Stimulated activated CD4-positive, alpha-beta T cell treated with anti-CD3 and anti-CD28 coated beads, Interleukin-2, amount 100 ng/mL, for 48 hours (primary cell): ENCODE measurements at places on chromosomes 12 and 14.

DNA sequence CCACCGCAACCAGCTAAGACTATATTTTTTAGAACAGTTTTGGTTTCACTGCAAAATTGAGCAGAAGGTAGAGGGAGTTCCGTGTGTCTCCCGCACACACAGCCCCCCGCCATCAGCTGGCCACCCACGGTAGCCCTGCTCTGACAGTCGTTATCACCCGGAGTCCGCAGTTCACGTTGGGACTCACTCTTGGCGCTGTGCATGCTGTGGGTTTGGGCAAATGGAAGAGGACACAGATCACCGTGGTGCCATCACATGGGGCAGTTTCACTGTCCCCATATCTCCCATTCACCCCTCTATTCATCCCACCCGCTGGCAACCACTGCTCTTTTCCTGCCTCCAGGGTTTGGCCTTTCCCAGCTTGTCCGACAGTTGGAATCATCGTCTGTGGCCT is 31.8 kb upstream of the ULK1 start:
- no peak for DNase-seq

DNA sequence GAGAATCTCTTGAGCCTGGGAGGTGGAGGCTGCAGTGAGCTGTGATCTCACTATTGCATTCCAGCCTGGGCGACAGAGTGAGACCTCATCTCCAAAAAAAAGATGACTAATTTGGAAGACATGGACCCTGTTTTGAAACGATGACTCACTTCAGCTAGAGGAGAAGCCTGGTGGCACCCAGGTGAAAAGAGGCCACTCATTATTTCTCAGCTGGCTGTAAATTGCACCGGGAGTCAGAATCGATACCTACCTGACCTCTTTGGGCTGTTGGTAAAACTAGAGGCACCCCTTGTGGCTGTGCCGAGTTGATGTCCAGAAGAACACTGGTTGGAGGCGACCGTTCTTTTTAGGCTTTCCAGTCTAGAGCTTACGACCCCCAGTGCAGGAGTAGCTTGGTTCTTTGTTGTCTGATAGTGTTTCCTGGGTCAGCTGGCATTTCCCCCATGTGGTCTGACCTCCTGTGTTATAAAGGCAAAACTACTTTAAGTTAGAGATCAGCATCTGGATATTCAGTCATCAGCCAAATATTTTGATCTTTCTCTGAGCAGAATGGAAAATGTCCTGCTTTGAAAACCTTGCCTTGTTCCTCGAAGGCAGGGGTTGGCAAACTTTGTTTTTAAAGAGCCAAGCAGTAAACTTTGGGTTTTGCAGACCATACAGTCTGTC is 93.2 kb downstream of the CHST11 start:
- DNase-seq, result no peak

DNA sequence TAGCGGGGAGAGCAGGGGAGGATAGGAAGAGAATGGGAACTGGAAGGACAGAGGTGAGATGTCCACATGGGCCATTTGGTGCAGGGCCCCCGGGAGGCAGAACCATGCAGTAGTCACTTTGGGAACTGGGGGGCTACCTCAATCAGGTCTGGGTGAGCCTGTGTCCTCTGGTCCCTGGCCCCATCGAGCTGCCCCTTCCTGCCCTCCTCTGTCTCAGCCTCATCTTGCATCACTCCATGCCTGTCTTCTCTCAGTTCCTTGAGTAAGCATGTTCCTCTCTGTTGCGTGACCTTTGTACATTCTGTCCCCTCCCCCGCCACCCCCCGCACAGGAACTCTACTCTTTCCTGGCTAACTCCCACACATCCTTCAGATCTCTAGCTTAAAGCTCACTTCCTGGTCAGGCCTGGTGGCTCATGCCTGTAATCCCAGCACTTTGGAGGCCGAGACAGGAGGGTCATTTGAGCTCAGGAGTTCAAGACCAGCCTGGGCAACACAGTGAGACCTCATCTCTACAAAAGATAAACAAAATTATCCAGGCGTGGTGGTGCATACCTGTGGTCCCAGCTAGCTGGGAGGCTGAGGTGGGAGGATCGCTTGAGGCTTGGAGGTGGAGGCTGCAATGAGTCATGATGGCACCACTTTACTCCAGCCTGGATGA is 23.2 kb downstream of the FOS start:
- DNase-seq, result no peak

- no peak for DNase-seq
Measured at GRCh38 chr12:56350662-56351061, 9.2 kb downstream of the STAT2 start.

GRCh38 chr12:11981121-11981733 is 89.5 kb upstream of the BCL2L14 start:
- peak; percentile 40 for DNase-seq

DNA sequence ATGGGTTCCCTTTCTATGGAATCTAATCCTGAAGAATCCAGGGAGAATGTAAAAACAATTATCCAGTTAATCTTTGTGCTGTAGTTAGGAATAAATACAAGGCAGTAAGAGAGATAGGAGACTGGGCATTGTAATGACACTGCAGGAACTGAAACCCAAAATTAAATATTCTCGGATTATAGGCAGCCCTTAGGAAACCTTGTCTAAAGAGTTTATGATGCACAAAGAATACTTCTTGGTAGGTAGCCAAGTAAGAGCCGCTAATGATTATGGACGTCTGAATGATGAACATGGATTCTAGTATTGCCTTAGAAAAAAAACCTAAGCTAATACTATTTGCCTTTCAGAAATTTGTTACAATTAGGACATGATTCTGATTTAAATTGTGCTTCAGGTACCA is 165.4 kb upstream of the LRIG3 start:
- no peak for DNase-seq

GRCh38 chr12:132129007-132129406 is 15.1 kb downstream of the DDX51 start:
- DNase-seq, result no peak

DNA sequence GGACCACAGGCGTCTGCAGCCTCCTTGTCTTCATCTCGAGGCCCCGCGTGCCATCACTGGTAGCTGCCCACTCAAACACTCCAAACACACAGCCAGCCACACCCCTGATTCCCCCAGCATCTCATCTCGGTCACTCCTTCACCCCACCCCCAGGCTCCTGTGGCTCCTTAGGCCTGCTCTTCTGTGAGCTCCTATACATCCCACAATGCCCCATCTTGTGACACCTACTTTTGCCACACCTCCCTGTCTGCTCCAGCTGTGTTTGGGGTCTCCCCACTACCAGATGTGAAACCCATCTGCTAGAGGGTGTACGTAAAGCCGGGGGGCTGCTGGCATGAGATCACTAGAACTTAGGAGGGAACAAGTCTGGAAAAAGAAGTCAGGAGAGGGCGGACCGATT is 4.1 kb downstream of the AKT1 start:
- no peak for DNase-seq

- no peak for DNase-seq
Measured at GRCh38 chr12:120984351-120984898, 6.1 kb downstream of the HNF1A start.

DNA sequence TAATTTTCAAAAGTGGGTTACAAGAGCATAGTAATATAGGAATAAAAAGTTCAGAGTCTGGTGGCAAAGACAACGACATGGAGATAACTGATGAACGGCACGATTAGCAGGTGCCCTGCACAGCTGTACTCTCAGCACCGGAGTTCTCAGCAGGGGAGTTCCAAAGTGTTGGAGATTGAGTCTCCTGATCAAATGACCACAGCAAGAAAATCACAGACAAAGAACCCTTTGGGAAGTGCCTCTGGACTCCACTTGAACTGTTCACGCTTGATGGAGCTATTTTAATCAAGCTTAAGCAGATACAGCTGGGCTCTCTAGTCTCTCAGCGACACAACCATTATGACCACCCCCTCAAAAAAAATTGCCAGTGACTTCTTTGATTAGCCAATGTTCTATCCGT is 153.1 kb downstream of the ALG10B start:
- DNase-seq, result no peak

GRCh38 chr14:69358966-69359365 is 39.1 kb downstream of the ERH start:
- DNase-seq, result no peak

DNA sequence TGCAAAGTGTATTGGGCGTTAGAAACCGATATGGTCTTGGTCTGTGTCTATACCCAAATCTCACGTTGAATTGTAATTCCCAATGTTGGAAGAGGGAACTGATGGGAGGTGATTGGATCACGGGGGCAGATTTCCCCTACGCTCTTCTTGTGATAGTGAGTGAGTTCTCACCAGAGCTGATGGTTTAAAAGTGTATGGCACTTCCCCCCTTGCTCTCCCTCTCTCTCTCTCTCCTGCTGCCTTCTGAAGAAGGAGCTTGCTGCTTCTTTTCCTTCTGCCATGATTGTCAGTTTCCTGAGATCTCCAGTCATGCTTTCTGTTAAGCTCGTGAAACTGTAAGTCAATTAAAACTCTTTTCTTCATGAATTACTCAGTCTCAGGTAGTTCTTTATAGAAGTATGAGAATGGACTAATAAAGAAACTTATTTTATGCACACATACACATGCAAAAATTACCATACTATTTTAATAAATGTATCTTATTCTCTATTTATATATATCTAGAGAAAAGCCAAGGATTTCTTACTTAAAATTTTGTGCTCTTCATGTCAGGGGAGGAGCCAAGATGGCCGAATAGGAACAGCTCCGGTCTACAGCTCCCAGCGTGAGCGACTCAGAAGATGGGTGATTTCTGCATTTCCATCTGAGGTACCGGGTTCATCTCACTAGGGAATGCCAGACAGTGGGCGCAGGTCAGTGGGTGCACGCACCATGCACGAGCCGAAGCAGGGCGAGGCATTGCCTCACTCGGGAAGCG is 1891.0 kb upstream of the FLRT2 start:
- DNase-seq, result no peak

- no peak for DNase-seq
Measured at GRCh38 chr12:39846971-39847650, 227.5 kb upstream of the ABCD2 start.

- DNase-seq, result no peak
Measured at GRCh38 chr12:95328708-95329107, 111.1 kb downstream of the VEZT start.

DNA sequence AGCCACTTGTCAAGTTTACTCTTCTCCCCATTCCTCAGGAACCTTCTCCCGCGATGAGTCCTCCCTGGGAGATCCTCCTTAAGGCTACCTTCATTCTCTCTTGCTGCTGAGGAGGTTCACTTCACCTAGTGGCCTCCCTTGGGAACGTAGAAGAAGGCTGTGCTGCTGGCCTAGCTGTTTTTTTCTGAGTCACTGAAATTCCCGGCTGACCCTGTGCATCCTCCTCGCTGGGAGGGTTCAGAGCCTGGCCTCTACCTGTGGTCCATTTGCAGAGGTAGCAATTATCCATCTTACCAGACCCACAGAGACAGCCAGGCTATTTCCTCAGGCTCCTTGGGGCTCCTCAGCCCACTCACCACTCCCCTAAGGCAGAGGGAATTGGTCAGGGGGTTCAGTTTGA is 4.6 kb downstream of the KRT82 start:
- no peak for DNase-seq

DNA sequence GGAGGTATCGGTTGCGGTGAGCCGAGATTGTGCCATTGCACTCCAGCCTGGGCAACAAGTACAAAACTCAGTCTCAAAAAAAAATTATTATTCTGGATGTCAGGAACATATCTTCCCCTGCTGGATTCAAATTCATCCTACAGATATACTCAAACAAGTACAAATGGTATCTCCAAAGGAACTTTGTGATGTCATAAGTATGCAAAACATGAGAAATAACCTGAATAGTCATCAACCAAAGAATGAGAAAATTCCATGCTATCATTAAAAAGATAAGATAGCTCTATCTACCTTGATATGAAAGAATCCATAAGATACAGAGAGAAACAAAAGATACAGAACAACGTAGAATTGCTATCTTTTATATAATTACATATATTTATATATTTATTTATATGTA is 67.7 kb downstream of the EEA1 start:
- no peak for DNase-seq

- DNase-seq, result no peak
Measured at GRCh38 chr12:28223858-28224257, 33.6 kb downstream of the CCDC91 start.

DNA sequence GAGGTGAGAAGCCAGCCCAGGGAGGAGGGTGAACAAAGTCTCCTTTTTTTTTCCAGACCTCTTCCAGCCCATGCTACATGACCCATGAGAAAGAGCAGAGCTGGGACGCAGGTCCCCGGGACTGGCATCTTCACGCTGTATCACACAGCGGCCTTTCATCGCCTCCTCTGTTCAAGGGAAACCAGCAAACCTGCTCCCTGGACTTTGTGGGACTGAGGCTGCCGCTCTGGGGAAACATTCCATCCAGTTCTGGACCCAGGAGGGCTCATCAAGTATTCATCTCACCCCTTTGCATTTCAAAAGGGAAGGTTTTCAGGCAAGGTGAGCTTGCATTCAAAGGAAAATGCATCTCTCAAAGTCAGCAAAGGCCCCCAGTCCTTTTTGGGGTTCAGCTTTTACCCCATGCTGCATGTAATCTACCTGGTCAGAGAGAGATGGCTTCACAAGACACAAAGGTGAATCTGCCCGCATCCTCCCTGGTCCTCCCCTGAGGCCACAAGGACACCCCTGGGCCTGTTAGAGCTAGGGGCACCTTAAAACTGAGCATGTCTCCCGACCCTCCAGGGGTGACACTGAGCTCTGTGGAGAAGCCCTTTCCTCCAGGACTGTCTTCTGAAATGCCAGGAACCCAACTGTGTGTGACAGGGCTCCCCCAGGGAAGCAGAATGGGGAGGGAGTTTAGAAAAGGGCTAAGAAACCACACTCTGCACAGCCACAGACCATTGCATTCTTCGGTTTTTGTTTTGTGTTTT is 21.2 kb upstream of the MEG3 start:
- no peak for DNase-seq

GRCh38 chr12:104462931-104463339 is 6.2 kb downstream of the CHST11 start:
- no peak for DNase-seq

DNA sequence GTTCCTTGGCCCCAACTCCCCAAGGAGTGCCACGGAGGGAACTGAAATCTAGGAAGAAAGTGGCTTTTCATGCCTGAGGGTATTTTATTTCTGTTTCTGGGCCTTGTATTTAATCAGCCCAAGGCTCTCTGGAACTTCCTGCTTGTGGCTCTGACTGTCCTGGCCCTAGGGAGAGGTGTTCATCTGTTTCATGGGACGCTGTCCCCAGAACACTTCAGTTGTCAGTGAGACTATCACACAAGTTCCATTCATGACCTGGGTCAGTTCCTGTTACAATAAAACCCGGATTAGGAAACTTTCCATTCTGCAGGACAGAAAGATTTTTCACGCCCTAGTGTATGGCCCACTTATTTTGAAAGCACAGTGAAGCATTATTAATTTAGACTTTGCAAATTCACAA is 18.5 kb upstream of the TC2N start:
- no peak for DNase-seq

- DNase-seq, result no peak
Measured at GRCh38 chr14:49574038-49574437, 12.1 kb downstream of the RPS29 start.

- no peak for DNase-seq
Measured at GRCh38 chr14:32593290-32593942, 264.3 kb downstream of the AKAP6 start.

GRCh38 chr12:32033406-32033805 is 73.2 kb upstream of the BICD1 start:
- no peak for DNase-seq

GRCh38 chr12:80116735-80117134 is 17.4 kb downstream of the OTOGL start:
- DNase-seq, result no peak

- no peak for DNase-seq
Measured at GRCh38 chr12:954741-955140, 5.2 kb upstream of the RAD52 start.

GRCh38 chr14:103932791-103933490 is 4.7 kb downstream of the TDRD9 start:
- DNase-seq, result no peak

- no peak for DNase-seq
Measured at GRCh38 chr12:114954511-114955055, 270.6 kb upstream of the TBX3 start.

- no peak for DNase-seq
Measured at GRCh38 chr12:2251526-2252209, 198.9 kb downstream of the CACNA1C start.
